ENCODE measurements at places on chromosomes 1 and 21. TPM values are rescaled to one million over a fixed set of nuclear protein-coding genes. Genes with fewer than 3 reads are reported as not detected.

GABPB2 gene
- total RNA-seq, result 27.4 TPM

UBL4B gene
- not detected for total RNA-seq

PARS2 gene
- total RNA-seq, result 0.96 TPM

SH3GLB1 gene
- 98.1 TPM for total RNA-seq

WNT9A gene
- total RNA-seq, result not detected

PIGP gene
- total RNA-seq, result 8.5 TPM

TTLL10 gene
- total RNA-seq, result 1.7 TPM

KCNN3 gene
- 0.05 TPM for total RNA-seq

SIM2 gene
- not detected for total RNA-seq

NFASC gene
- total RNA-seq, result 0.09 TPM

PRSS38 gene
- not detected for total RNA-seq

FLG2 gene
- not detected for total RNA-seq

CDK18 gene
- 1.9 TPM for total RNA-seq

CSMD2 gene
- total RNA-seq, result not detected

MYBPH gene
- total RNA-seq, result not detected

Measured in natural killer cell (primary cell).